ENCODE measurements at places on chromosomes 2 and 18. TPM values are rescaled to one million over a fixed set of nuclear protein-coding genes. Genes with fewer than 3 reads are reported as not detected.

DNA sequence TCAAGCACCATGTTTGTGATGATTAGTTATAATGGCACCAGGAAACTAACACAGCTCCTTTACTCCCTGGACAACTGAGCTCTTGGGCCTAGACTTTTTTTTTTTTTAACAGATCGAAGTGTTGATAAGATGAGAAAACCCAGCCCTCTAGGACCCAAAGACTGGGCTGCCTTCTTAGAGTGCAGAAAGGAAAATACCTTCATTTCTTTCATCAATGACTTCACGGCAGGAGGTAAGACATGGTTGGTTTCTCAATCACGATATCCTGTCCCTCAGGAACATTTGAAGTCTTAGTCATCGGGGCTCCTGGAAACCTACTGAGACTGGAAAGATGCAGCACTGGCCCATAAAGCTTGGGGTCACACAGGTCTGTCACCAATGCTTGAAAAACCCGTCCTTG is 84.7 kb downstream of the TNFRSF11A start:
- no peak for ATAC-seq

- ATAC-seq: no peak
Observed at GRCh38 chr2:127039387-127040031, 67.4 kb downstream of the BIN1 start.

DNA sequence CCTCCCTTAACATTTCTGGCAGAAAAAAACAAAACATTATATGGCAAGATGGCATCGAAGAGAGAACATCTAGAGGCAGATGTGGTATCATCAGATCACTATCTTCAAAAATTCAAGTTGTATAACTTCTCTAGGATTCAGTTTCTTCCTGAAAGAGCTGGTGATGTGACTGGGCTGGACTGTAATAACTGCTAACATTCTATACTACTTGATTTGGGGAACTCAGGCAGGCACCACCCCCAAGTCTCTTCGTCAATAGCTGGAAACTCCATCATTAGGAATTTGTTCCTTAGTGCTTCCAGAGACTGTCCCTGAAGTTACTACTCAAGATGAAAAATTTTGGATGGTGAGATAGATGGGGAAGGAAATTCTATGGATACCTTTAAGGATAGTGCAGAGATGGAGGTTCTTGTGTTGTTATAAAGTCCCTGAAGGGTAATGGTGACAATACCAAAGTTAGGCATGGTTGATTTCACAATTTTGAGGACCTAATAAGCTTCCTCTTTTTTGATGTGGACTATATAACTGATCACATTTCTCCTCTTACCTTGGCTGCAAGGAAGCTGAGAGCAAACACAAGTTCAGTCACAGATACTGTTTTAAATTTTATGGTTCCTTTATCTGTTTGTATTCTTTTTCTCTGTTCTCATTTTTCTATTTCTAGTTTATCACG is 59.1 kb upstream of the PGAP1 start:
- no peak for ATAC-seq

GRCh38 chr18:44893045-44893706 is 212.5 kb downstream of the SETBP1 start:
- no peak for ATAC-seq

DGUOK gene
- 61.3 TPM for total RNA-seq

ELOA2 gene
- not detected for total RNA-seq

AAK1 gene
- 50.8 TPM for total RNA-seq

GRCh38 chr2:186042207-186043028 is 303.8 kb downstream of the FSIP2 start:
- no peak for ATAC-seq

All from gastroesophageal sphincter (tissue), 4 donors.